Fibroblast of lung (primary cell): ENCODE measurements at places on chromosomes 3 and 15.
A peak's percentile ranks its signal among the peaks of the same experiment; 100 is the strongest.

GRCh38 chr15:65757256-65757655 is 34.8 kb downstream of the DENND4A start:
- peak; percentile 15 for DNase-seq

- peak; percentile 69 for DNase-seq
Observed at GRCh38 chr3:37243820-37244748, 69.7 kb upstream of the LRRFIP2 start.

- DNase-seq = peak; percentile 21
Observed at GRCh38 chr3:174398761-174399160, 460.4 kb upstream of the NAALADL2 start.

DNA sequence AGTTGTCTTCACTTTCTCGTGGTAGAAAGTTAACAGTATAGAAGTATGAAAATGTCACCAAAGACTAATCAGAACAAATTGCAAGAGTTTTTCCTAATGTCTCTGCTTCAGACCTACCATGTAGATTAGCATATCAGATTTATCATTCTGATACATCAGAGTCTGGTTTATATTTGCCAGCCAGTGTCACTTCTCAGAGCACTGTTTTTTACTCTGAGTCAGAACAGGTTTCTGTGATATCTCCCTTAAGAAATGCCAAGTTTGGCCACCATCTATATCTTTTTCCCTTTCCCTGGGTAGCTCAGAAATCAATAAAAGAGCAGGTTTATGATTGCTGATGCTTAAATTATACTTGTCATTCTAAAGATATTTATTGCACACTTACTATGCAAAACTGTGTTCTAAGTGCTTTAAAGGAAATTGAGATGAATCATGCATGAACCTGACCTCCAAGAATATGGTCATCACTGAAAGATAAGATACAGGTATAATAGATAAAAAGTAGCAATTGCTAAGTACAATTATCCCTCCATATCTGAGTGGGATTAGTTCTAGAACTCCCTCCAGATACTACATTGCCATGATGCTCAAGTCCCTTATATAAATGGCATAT is 672.7 kb upstream of the NAALADL2 start:
- no peak for DNase-seq

- DNase-seq = peak; percentile 89
Observed at GRCh38 chr15:81189583-81190283, 6.9 kb upstream of the IL16 start.

DNA sequence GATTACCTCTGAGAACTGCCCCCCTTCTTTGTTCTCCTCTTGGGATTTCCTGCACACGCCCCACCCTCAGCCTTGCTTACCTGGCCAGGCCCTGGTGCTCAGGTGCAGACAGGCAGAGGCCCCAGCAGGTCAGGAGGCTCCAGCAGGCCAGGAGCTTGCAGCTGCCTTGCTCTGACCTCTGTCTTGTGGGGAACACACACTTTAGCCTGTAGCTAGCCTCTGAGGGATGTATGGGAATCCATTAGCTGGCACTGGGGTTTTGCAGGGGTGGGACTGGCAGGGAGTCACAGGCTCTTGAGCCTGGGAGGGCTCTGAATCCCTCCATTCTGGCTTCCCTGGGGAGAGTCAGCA is 2.7 kb downstream of the SMAD6 start:
- DNase-seq = no peak
